Fibroblast of skin of back (primary cell): ENCODE measurements at places on chromosomes 16 and 17.

- DNase-seq = no peak
Measured at GRCh38 chr16:57883953-57884654, 81.8 kb upstream of the KIFC3 start.

DNA sequence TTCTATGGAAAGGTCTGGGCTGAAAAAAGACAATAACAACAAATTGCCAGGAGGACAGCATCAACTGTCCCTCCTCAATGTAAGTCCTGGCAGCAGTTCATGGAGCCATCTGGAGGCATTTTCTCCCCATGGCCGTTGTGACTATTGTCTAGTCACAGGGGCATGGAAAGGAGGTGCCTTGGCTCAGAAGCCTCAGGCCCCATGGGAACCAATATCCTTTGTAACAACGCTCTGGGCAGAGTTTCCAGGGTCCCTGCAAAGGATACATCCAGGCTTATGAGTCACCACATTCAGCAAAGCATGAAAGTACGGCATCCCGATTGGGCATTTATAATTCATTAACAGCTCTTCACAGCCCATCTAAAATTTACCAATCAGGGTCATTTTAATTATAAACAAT is 85.2 kb downstream of the GLG1 start:
- DNase-seq = peak; percentile 90

DNA sequence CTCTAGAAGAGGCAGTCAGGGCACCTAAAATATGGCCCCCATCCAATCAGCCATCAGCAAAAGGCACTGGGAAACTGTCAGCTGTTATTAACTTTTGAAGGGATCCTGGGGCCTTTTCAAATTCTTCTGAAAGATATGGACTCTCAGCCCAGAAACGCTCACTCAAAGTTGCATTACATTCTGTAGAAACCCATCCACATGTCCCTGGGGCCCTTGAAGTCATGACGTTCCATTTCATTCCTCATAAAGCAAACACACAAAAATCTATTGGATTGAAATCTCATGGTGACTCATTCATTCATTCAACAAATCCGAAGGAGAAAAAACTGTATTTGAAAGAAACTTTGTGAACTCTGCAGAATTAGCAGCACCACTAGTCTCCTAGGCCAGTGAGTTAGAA is 215.3 kb downstream of the C16orf95 start:
- DNase-seq = peak; percentile 98

GRCh38 chr16:75035410-75035968 is 36.7 kb downstream of the ZNRF1 start:
- no peak for DNase-seq

GRCh38 chr17:63601439-63602371 is 1.0 kb downstream of the TACO1 start:
- peak; percentile 6 for DNase-seq
